ENCODE measurements at places on chromosomes 6 and 20.

- DNase-seq, result no peak
Observed at GRCh38 chr6:117602899-117603588, 733 bp upstream of the GOPC start.

GRCh38 chr6:24093381-24093780, 32.6 kb upstream of the NRSN1 start:
- DNase-seq, result no peak

DNA sequence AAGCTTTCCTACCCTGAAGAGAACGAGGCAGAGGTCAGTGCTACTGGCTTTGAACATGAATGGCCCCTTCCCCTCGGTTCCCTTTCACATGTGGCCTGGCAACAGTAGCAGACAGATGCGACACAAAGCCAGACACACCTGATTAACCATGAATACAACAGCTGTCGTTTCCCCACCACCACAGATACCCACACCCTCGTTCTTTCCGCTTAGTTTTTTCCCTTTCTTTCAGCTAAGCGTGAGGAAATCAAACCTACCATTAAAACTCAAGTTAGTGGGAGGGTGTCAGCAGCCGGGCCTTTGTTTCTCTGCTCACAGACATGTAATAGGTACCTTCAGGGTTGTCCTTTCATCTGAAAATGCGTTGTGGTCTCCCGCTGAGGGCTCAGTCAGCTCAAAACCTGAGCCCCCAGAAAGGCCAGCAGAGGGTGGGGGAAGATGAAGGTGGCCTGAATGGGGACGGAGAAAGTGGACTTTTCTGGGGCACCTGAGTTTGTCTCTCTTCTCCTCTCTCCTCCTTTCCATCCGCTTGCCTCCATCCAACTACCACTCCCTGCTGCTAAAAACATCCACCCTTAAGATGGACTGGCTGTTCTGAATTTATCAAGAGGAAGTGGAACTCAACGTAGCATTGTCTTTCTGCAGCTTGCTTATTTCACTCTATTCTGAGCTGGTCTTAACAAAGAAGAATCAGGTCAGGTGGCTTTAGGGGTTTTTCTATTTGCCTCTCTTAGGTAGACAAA, 516.6 kb upstream of the JARID2 start:
- DNase-seq, result peak; percentile 13

- DNase-seq, result no peak
Observed at GRCh38 chr20:13141546-13141945, 79.5 kb upstream of the ISM1 start.

DNA sequence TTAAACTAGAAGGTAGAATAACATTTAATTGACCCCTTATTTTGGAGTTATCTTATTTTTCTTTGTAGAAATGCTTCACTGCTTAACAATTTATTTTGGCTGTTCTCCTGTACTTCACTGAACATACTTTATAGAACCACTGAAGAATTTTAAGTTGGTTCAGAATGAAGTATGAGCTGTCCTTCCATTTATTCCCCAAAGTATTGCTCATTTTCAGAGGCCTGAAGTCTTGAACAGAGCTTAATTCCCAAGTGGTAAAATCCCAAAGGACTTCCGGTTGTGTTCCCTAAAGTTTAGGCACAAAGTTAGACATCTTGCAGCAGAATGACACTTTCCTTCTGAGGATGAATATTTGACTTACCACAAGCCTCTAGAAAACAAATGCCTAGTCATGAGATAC, 233.3 kb downstream of the TINAG start:
- DNase-seq, result no peak

- no peak for DNase-seq
Observed at GRCh38 chr20:731891-732560, 36.3 kb downstream of the SLC52A3 start.

- DNase-seq, result no peak
Observed at GRCh38 chr6:64590965-64591675, 955.5 kb downstream of the PHF3 start.

- DNase-seq, result no peak
Observed at GRCh38 chr6:55950071-55950814, 74.9 kb upstream of the BMP5 start.

Data from NAMALWA (cell line).